ENCODE measurements at places on chromosomes 6 and 20.

DNA sequence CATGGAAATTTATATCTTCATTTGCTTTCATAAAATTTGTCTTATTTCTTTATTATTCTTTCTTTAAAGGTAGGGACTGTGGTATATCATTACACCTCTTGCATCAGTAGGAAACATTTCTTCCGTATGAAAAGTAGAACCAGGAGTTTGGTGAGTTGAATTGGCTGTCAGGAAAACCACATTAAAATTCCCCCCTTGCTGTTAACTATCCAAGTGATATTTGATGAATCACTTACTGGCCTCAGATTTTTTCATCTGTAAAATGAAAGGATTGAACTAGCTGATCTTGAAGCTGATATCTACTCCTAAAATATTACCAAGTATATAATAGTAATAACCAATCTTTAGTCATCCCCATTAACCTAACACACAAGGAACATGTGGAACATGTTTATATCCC lies 460.9 kb downstream of the GJA1 start:
- no peak for DNase-seq

GRCh38 chr6:96704713-96705112 lies 132.6 kb downstream of the GPR63 start:
- no peak for DNase-seq

- no peak for DNase-seq
Measured at GRCh38 chr20:23074052-23074451, 12.1 kb downstream of the CD93 start.

GRCh38 chr6:2480267-2480966 lies 235.0 kb upstream of the GMDS start:
- no peak for DNase-seq

DNA sequence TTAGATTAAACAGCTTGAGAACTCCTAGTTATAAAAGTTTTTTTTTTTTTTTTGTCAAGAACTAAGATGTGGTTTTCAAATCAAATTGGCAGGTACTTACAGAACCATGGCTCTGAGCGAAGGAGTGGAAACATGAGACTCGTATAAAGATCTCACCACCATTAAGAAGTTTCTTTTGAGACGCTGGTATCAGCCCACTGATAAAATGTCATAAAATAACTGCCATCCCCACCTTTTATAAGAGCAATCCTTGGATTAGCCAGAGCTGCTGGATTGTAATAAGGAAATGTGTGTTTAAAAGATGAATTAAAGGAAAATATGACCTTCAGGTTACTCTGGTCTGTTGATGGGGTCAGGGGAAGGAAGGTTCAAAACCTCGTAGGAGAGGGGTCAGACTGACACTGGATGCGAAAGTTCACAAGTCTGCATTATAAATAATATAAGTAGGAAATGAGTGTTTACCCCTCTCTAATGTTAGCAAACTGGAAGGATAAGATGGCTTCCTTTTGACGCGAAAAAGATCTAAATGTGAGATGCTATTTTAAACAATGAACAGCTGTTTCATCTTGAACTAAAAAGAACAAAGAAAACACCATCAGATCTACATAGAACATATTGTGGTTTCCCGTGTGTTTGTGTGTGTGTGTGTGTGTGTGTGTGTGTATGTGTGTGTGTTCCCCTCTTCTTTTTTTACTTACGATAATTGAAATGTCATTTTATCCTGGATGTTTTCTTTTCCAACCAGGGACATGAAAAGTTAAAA lies 386.8 kb upstream of the JAG1 start:
- no peak for DNase-seq

DNA sequence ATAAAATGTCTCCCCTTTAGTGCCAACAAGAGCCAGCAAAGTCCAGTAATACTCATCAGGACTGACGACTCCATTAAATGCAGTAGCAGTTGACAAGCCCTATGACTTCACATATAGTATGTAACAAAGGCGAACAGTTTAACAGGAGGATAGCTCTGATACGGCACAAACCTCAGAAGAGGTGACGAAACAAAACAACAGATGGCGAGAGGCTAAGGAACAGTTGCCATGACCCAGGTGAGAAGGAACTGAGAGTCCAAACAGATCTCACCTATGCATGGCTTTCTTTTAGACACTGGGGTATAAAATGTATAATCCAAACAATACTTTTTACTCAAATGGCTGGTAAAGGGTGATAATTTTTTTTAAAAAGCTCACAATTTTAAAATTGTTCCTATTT lies 37.1 kb downstream of the SYNE1 start:
- no peak for DNase-seq

GRCh38 chr20:46551522-46552381 lies 1.3 kb upstream of the OCSTAMP start:
- no peak for DNase-seq

- no peak for DNase-seq
Measured at GRCh38 chr6:39746795-39747194, 21.6 kb upstream of the KIF6 start.

DNA sequence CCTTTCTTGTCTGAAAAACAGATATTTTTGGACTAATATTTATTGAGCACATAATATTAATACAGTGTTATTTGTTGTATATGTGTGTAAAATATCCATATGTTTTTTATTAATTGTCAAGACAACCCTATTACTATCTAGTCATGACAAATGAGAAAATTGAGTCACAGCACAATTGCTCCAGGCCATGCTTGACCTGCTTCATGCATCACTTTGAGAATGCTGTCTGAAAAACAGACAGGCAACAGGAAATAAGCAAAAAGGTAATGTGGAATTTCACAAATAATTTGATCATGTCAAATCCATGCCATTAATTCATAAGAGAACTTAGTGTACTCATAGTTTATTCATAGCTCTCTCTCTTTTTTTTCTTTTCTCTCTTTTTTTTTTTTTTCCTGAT lies 246.5 kb downstream of the RIMS1 start:
- DNase-seq, result no peak

DNA sequence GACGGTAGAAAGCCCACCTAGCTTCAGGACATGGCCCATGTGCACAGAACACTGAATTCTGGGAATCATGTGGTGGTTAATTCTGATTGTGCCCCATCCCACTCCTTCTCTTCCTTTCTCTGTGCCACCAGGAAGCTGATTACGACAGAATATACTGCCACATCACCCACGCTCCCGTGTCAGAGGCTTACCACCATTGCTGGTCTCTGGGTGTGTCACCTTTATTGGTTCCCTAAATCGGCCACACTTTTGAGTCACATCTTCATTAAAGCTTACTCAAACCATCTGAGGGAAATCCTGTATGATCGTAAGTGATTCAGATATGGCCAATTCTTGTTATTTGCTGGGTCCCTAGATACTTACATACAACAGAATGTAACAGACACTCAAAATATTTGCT lies 3.1 kb downstream of the TRMT6 start:
- DNase-seq, result no peak

GRCh38 chr6:294656-295565 lies 2.6 kb downstream of the DUSP22 start:
- DNase-seq, result no peak

- no peak for DNase-seq
Measured at GRCh38 chr20:10541668-10542411, 106.7 kb downstream of the SLX4IP start.

- no peak for DNase-seq
Measured at GRCh38 chr6:17673543-17674254, 33.0 kb downstream of the NUP153 start.

DNA sequence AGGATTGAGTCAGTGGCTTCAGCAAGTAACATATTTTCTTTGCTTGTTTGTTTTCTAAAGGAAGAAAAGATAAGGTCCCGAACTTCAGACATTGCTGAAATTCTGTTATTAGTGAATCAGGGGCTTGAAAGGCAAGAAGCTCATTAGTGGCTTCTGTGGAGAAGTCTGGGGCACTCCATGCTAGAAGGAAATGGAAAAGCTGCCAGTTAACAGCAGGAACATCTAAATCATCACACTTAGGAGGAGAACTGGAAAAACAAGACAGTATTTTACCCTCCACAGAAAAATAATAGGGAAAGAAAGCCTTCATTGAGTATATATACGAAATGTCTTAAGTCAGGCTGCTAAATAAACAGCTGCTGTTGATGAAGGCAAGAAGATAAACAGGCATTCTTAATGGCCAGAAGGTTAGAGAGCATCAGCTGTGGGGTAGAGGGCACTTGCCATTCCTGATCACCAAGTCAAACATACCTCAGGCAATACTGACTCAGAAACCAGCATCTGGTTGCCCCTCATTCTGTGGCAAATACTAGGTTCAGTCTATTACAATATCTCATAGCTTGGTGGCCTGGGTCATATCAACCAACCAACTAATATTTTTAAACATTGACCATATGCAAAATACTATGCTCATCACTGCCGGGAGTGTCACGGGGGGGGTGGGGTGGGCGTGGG lies 143.2 kb upstream of the TENT5A start:
- DNase-seq, result no peak

DNA sequence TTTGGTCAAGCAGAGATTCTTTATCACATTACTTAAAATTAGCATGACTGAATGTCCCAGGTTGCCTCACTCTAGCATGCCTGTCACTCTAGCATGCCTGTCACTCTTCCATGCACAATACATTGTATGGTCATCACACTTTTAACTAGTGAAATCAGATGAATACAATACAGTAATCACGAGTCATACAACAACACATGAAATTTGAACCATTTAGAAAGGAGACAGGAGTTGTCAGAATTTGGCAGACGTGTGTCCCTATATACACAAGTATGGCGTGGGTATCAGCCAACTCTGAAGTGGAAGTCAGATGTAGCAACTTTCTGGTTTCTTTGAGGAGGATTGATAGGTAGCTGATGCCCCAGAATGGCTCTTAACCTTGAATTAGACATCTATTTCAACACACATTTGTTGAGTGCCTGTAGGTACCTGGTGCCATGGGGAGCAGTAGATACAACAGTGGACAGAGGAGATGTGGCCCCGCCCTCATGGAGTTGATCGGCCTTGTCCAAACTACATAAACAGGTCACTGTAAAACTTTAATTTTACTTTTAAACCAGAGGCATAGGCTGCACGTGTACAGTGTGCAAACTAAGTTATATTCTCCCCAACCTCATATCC lies 116.1 kb upstream of the TIAM2 start:
- no peak for DNase-seq

GRCh38 chr6:125983246-125983945 lies 2.9 kb upstream of the TRMT11 start:
- DNase-seq, result no peak

DNA sequence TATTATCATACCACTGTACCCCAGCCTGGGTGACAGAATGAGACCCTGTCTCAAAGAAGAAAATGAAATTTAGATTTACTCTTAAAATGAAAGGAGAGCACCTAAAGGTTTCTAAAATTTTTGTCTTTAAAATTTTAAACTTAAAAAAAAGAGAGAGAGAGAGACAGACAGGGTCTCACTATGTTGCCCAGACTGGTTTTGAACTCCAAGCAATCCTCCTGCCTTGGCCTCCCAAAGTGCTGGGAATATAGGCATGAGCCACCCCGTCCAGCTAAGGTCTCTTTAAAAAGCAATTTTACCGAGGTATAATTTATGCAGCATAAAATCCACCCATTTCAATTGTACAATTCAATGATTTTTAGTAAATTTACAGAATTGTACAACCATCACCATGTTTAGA lies 33.2 kb downstream of the ILRUN start:
- no peak for DNase-seq

GRCh38 chr20:59781226-59781625 lies 152.2 kb downstream of the SYCP2 start:
- DNase-seq, result no peak

DNA sequence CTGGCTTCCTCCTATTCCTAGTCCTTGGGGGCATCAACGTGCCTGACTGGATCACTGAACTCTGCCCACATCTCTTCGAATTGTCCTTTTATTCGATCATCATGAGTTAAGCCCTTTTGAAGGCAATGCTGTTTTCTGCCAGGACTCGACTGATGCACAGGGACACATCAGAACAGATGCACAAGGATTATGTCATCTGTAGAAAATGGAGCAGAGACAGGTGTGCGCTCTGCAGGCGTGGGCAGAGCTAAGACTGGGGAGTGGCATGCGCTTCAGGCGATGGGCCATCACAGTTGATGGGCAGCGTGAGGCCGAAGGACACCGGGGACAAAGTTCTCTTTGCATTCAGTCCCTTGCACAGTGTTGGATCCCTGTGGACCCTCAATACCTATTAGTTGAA lies 13.1 kb downstream of the GABRR1 start:
- DNase-seq, result no peak

- no peak for DNase-seq
Measured at GRCh38 chr20:59804871-59805665, 128.4 kb downstream of the SYCP2 start.

DNA sequence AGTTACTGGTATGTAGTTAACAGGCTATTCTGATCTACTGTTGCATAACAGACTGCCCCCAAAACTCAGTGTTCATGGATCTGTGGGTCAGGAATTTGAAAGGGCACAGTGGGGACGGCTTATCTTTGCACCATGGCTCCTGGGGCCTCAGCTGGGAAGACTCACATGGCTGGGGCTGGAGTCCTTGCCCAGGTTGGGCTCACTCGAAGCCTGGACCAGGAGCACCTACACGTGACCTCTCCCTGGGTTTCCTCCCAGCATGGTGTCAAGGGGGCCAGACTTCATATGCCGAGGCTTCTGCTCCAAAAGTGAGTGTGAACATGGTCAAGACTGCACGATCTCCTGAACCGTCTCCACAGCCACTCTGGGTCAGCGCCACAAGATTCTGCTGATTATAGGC lies 11.7 kb downstream of the SYNDIG1 start:
- no peak for DNase-seq

DNA sequence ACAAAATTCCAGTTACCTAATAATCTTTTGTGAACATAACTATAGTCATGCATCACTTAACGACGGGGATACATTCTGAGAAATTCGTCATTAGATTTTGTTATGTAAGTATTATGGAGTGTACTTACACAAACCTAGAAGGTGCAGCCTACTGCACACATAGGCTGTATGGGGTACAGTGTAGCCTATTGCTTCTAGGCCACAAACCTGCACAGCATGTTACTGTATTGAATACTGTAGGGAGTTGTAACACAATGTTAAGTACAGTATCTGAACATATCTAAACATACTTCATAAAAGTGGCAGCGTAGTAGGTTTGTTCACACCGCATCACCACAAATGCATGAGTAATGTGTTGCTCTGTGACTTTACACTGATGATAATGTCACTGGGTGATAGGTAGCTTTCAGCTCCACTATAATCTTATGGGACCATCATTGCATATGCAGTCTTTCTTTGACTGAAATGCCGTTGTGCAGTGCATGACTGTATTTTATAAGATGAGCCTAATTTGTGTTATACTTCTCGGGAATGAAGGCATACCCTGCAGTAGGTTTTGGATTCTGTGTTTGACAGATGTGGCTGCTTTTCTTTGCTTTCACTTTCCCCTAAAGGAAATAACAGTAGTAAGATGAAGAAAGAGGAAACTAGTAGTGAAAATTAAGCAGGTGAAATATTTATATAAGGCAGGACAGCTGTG lies 365.6 kb downstream of the FARS2 start:
- no peak for DNase-seq
